Kidney glomerular epithelial cell (primary cell): ENCODE measurements at places on chromosomes 3 and 15.

DNA sequence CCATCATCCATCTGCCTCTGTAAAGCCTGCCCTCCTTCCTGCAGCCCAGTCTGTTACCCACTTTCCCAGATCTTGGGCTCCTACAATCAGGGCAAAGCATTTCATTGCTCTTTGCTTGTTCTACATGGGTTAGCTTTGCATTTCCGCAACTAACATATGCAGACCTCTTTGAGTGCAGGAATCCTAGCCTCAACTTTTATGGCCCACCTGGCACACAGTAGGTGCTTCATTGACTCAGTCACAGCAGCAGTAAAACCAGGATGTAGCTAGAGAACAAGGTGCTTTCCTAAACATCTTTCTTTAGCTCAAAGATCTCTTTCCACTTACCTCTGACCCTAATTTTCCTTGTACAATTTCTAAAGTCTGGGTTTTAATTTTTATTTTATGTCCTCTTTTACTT is 3.5 kb downstream of the CD80 start:
- no peak for DNase-seq

DNA sequence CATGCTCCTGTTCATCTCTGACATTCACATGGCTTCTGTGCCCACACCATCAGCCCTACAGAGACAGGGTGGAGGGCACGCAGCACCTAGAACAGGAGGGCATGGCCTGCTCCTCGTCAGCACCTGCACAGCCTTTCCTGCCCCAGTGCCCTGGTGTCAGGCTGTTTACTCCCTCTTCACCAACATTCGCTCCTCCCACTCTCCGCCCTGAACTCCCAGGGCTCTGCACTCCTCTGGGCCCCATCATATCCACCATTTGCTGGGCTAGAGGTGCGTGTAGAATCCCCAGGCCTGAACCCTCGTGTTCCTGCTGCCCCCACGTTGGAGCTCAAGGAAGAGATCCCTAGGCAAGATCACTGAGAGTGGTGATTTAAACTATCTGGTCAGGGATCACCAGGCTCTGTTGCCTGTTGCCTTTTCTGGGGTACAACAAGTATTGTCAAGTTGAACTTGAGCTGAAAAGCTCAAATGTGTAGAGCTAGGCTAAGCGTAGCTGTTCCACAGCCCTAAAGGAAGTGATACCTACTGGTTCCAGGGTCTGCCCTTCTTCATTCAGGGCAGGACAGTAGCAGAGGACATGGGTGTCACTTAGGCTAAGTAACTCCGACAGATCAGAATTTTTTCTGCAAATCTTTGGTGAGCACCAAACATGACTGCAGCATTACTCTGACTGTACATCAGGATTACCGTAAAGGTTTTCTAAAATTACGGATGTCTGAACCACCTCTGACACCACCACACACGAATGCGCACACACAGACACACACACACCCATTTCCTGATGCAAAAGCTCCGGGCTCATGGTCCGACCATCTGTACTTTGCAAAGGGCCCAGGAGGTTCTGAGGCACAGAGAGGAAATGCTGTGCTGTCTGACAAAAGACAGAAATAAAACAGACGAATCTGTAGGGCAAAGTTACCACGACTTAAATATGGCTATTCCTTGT is 43.7 kb upstream of the GNB5 start:
- DNase-seq, result no peak

- DNase-seq, result no peak
Observed at GRCh38 chr15:20358066-20358778, 183.4 kb downstream of the GOLGA6L6 start.

- DNase-seq, result no peak
Observed at GRCh38 chr3:117979466-117979865, 1055.2 kb downstream of the IGSF11 start.

DNA sequence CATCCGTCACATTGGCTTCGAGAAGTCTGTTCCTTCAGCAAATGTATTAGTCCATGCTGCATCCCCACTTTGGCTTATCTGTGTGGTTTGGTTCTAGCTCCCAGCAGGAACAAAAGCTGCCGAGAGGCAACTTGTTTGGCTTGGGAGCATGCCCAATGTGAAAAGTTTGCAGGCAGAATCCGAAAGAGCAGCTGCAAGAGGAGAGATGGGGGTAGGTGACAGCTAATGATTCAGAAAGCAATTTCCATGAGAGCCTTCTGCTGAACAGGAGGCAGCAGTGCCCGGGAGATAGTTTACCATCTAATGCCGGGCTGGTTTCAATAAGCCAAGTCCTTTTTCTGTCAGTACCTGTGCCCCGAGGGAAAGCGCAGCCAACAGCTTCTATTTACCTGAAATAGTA is 60.2 kb downstream of the GRM7 start:
- no peak for DNase-seq

DNA sequence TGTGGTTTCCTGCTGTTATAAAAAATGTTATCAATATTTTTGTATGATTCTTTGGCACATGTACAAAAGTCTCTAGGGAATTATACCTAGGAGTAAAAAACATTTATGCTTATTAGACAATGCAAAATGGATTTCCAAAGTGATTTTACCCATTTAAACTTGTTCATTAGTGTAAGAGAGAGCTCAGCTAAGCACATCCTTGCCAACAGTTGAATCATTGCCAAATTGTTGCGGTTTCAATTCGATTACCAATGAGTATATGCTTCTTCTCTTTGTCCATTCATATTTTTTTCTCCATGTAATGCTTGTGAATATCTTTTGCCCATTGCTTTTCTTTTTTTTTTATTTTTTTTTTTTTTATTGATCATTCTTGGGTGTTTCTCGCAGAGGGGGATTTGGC is 17.2 kb downstream of the CASR start:
- DNase-seq, result no peak

DNA sequence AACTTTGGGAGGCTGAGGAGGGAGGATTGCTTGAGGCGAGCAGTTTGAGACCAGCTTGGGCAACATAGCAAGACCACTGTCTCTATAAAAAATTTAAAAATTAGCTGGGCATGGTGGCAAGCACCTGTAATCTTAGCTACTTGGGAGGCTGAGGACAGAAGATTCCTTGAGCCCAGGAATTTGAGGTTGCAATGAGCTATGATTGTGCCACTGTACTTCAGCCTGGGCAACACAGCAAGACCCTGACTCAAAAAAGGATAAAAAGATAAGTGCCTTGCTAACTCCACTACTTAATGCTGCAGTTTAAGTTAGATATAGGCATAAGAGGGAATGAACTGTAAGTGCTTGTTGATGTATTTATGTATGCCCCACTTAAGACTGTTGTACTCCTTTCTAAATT is 102.2 kb downstream of the P3H2 start:
- DNase-seq, result no peak

DNA sequence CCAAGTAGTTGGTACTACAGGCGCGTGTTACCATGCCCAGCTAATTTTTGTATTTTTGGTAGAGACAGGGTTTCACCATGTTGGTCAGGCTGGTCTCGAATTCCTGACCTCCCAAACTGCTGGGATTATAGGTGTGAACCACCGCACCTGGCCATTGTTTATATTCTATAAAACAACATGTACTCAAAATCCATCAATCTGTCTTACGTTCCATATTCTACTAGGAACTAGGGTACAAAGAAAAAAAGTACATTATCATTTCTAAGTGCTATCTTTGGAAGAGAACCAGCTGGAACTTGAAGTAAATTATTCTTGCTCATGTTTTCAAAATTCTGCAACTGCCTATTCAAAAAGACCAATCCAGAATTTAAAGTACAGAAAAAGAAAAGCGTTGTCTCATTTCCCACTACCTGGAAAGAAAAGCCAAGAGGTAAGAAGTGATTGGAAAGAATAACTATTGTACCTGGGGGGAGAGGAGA is 15.2 kb downstream of the SPPL2A start:
- DNase-seq, result no peak

- no peak for DNase-seq
Observed at GRCh38 chr3:127053026-127053425, 70.1 kb downstream of the PLXNA1 start.

DNA sequence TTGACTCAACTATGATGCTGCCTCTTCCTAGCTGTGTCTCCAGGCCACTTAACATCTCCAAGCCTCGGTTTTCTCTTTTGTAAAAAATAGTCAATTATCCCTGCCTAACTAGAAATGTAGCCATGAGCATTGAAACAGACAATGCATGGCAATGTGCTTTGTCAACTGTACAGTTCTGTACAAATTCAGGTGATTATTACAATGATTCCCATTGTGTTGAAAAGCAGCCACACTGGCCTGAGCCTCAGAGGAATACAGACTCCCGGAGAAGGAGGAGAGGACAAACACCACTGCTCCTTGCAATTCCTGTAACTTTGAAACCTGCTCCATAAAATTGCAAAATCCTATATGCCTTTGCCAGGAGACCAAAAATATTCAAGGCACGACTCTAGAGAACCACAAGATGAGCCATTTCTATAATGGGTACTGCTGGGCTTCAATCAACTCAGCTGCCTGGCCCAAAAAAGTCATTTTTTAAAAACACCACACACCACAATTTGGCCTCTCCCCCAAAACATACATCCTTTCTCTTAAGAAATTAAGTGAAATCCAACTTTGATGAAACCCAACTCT is 28.6 kb downstream of the DAPK2 start:
- DNase-seq, result no peak

DNA sequence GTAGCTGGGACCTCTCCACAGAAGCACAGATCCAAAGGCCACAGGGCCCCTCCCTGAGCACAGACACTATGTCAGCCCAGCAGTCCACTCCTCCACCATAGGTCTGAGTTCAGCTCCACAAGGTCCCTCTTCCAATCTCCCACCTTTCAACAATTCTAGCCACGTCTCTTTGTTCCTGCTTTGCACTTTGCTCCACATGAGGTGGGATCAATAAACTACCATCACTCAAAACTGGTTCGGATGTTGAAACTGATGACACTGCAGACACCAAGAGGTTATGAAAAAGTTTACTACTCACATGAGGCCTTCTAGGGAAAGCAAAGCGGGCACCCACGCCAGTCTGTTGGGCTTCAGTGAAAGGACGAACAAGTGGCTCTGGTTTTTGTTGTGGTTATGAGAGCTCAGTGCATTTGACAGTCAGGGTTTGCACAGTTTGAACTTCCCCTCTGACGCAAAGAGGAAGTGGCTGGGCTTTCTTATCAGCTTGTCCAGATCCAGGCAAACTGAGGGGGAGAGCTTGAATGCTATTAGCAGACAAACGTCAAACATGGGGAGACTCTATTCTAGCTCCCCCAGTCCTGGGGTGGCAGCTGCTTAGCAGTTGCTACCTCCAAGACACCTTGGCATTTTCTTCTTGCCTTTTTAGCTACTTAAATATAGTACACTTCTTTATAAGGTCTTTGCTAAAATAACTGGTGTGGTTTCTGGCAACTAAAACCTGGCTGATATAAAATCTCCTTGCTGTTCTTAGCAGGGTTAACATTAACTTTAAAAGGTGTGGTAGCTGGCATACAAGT is 37.8 kb downstream of the ZNF445 start:
- DNase-seq, result no peak

DNA sequence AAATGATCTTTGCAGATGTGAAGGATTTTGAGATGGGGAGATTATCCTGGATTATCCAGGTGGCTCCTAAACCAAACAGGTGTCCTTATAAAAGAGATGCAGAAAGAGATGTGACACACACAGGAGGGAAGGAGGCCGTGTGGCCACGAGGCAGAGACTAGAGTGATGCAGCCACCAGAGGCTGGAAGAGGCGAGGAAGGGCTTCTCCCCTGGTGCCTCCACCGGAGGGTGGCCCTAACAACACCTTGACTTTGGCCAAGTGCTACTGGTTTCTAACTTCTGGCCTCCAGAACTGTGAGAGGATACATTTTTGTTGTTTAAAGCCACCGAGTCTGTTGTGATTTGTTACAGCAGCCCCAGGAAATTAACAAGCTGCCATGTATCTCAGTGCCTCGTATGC is 127.1 kb downstream of the ASB7 start:
- DNase-seq, result no peak

- no peak for DNase-seq
Observed at GRCh38 chr3:37973246-37974054, 17.1 kb upstream of the VILL start.

DNA sequence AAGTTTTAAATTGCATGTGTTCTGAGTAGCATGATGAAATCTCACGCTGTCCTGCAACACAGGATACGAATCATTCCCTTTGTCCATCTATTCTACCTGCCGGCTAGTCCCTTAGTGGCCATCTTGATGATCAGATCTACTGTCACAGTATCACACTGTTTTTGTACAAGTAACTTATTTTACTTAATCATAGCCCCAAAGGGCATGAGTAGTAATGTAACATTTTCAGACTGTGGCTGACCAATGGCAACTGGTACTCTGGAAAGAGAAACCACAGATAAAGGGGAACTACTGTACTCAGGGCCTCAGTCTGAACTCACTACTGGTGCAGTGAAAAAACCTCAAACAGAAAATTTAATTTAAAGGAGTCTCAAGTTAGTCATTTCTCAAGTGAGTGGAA is 127.3 kb upstream of the MRPL3 start:
- DNase-seq, result no peak

GRCh38 chr15:67107014-67107812 is 41.8 kb downstream of the SMAD3 start:
- peak; percentile 99 for DNase-seq
